ENCODE measurements at places on chromosomes 7 and 10.

GRCh38 chr10:77944519-77944918, 18.0 kb upstream of the DLG5 start:
- no peak for DNase-seq

DNA sequence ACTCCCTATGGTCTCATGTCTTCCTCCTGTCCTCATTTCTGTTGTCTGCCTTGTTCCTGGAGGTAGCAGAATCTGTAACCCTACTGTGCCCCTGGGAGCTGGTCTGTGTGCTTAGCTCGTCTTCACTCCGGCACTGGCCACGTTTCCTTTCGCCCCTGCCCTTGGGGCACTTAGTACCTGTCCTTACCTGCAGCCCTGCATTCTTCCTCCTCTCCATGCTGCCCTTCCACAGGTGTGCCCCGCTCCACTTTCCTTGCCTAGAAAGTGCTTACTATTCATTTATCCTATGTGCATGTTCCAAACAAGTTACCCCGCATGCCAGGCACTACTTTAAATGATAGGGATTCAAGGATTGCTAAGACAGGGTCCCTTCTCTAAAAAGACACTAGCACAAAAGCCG, 199.9 kb upstream of the ZMIZ1 start:
- no peak for DNase-seq

GRCh38 chr7:128053023-128053422, 21.8 kb upstream of the LRRC4 start:
- DNase-seq: no peak

DNA sequence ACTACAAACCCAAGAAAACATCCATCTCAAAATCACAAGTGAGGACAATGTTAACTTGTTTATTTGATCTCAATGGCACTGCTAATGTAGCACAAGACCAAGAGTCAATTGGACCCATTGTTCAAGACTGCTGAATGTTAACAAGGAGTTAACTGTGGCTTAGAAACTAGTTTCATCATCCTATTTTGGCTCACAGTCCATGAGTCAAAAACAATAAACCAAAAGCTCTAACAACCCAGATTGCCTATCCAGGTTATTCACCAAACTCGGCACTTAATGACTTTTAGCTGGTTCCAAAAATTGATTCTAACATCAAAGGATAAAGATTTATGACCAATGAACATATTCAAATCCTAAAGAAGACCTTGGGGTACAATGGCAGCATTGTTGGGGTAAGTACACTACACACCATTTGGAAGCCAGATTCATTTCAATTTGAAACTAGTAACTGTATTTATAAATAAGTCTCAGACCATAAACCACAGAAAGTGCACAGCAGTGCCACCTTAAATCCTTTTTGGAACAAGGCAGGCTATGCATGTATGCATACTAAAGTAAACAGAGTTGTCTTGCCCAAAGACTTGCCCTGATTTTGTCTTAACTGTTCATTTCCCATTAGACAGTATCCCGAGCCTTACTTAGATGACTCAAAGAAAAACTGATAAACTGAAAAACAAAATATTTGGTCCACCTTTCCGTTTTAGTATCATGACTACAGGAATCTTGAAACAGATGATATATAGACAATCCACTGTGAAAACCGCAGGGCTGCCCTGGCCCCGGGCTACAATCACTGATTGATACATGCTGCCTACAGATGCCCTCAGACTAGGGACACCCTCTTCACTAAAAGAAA, 84.5 kb downstream of the SRPK2 start:
- DNase-seq: no peak

GRCh38 chr7:66597461-66597860, 31.2 kb upstream of the KCTD7 start:
- no peak for DNase-seq

- DNase-seq: peak; percentile 55
Observed at GRCh38 chr10:11162828-11163599, 145.3 kb downstream of the CELF2 start.

DNA sequence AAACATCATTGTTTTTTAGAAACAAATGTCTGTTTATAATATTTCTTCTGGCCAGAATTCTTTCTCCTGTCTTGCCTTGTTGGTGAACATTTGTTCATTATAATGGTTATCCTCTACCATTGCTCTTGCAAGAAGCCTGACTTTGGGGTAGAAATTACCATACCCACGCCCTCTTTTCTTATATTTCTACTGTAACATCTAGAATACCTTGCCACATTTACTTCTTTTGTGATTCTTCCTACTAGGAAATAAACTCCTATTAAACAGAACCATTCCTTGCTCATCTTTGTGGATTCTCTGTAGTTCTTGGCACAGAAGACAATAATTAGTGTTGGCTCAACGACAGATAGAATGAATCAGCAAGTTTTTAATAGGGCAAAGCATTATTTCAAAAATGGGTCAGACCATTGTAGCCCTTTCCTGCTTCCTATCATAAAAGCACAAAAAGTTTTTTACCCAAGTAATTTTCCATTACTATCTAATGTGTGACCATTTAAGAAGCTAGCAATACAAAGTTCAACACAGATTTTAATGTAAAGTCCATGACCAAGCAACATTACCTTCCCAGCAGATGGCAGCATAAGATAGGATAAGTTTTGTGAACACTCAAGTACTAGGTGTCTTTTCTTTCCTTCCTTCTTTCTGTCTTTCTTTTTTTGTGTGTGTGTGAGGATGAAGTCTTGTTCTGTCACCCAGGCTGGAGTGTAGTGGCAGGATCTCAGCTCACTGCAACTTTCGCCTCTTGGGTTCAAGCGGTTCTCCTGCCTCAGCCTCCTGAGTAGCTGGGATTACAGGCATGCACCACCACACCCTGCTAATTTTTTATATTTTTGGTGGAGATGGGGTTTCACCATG, 270.4 kb downstream of the HGF start:
- DNase-seq: no peak
